CD4-positive, alpha-beta memory T cell (primary cell): ENCODE measurements at places on chromosomes 1 and 21. TPM values are rescaled to one million over a fixed set of nuclear protein-coding genes. Genes with fewer than 3 reads are reported as not detected.
A peak's percentile ranks its signal among the peaks of the same experiment; 100 is the strongest.

DNA sequence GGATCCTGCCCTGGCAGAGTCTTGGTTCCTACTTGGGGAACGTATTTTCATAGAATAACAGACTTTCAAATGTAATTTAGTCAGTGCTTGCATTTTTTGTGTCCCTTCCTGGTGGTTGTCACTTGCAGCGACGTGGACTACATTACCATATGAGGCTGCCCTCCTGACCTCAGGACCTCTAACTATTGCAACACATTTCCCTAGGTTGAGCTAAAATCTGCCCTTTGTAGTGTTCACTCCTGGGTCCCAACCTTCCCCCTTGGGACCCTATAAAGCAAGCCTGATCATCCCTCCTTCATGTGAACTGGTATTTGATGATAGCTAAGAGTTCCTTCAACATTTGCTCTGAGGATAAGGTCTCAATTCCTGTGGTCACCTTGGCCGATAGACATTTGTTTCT is 95.6 kb upstream of the CACNA1E start:
- H3K4me3 ChIP-seq = no peak overlapping the region
- H3K27me3 ChIP-seq = no peaks in the 10 kb centered on the region
- no peak for DNase-seq

GRCh38 chr1:27331922-27332321 is 9.9 kb upstream of the SYTL1 start:
- H3K36me3 ChIP-seq = peaks cover 63% of the 10 kb centered on the region
- no peak for DNase-seq
- H3K27ac ChIP-seq = no peak overlapping the region
- no peak overlapping the region for H3K4me3 ChIP-seq
- H3K4me1 ChIP-seq = peaks cover 38% of the 10 kb centered on the region

XCL1 gene
- 1.1 TPM for polyA plus RNA-seq

GRCh38 chr21:42556960-42557359 is 43.3 kb downstream of the SLC37A1 start:
- H3K27me3 ChIP-seq = no peaks in the 10 kb centered on the region
- no peaks in the 10 kb centered on the region for H3K4me1 ChIP-seq
- no peak overlapping the region for H3K4me3 ChIP-seq
- no peak for DNase-seq
- peaks cover 12% of the 10 kb centered on the region for H3K36me3 ChIP-seq

DNA sequence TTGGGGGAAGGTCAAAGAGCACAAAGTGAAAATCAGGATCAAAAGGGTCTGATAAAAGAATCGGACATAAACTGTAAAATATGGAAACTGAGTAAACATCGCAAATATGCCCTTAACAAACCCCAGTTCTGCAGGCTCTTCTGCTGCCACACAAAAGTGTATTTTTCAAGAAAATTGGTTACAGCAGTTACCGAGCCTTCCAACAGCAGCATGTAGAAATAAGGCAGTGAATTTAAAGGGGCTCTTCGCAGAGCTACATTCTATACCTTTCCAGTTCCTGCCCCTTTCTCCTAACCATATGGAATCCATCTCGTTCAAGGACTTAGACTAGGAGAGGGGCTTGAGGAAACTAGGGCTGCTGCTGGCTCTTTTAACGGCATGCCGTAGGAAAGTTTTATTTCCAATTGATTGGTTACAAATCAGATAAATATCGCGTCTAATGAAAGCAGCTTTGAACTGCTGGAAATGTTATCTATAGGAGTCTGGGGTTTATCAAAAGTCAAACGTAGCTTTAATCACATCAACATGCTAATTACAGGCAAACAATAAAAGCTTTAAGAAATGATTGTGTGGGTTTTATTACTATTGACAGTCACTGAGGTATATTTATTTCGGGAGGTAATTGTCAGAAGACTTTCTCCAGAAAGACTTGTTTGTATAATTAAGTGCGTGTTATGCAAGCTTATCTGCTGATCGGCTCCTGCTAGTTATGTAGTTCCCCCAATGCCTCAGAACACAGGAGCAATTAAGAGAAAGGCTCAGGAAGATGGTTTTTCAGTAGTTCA is 59.1 kb downstream of the GORAB start:
- no peaks in the 10 kb centered on the region for H3K36me3 ChIP-seq
- H3K4me1 ChIP-seq = no peaks in the 10 kb centered on the region
- H3K27ac ChIP-seq = no peak overlapping the region
- no peak for DNase-seq
- H3K4me3 ChIP-seq = no peak overlapping the region

IFI44 gene
- polyA plus RNA-seq = 20.2 TPM

AIRE gene
- polyA plus RNA-seq = 0.32 TPM

KCNE2 gene
- polyA plus RNA-seq = 0.29 TPM

- peak overlapping the region; percentile 96 for H3K4me3 ChIP-seq
- peaks cover 31% of the 10 kb centered on the region for H3K36me3 ChIP-seq
Observed at GRCh38 chr1:37475380-37476086, 1.2 kb downstream of the ZC3H12A start.

- no peaks in the 10 kb centered on the region for H3K36me3 ChIP-seq
- H3K27ac ChIP-seq = no peak overlapping the region
- H3K4me1 ChIP-seq = no peaks in the 10 kb centered on the region
- no peaks in the 10 kb centered on the region for H3K27me3 ChIP-seq
- no peak for DNase-seq
Observed at GRCh38 chr1:205928317-205928716, 14.9 kb downstream of the SLC26A9 start.

MATN1 gene
- polyA plus RNA-seq = 0.53 TPM

- peak; percentile 97 for DNase-seq
- H3K4me1 ChIP-seq = peaks cover 36% of the 10 kb centered on the region
- H3K4me3 ChIP-seq = peak overlapping the region; percentile 85
- peak overlapping the region; percentile 100 for H3K27ac ChIP-seq
Observed at GRCh38 chr1:30718636-30719405, 4.6 kb downstream of the MATN1 start.

- no peak overlapping the region for H3K27ac ChIP-seq
- H3K36me3 ChIP-seq = peaks cover 34% of the 10 kb centered on the region
- H3K4me3 ChIP-seq = no peak overlapping the region
- no peak for DNase-seq
Observed at GRCh38 chr21:44047996-44048560, 36.0 kb downstream of the TRAPPC10 start.

- no peak overlapping the region for H3K4me3 ChIP-seq
- H3K27ac ChIP-seq = no peak overlapping the region
- H3K4me1 ChIP-seq = no peaks in the 10 kb centered on the region
- no peak for DNase-seq
Observed at GRCh38 chr1:94215955-94216354, 21.4 kb downstream of the ARHGAP29 start.

GRCh38 chr1:63775418-63776127 is 1.8 kb downstream of the ROR1 start:
- peaks cover 3% of the 10 kb centered on the region for H3K27me3 ChIP-seq
- DNase-seq = no peak
- no peak overlapping the region for H3K4me3 ChIP-seq
- H3K36me3 ChIP-seq = no peaks in the 10 kb centered on the region

GRCh38 chr1:202046748-202047708 is 36.6 kb downstream of the ELF3 start:
- no peak overlapping the region for H3K4me3 ChIP-seq
- H3K4me1 ChIP-seq = no peaks in the 10 kb centered on the region
- no peaks in the 10 kb centered on the region for H3K36me3 ChIP-seq
- no peak for DNase-seq
- H3K27ac ChIP-seq = no peak overlapping the region

DNA sequence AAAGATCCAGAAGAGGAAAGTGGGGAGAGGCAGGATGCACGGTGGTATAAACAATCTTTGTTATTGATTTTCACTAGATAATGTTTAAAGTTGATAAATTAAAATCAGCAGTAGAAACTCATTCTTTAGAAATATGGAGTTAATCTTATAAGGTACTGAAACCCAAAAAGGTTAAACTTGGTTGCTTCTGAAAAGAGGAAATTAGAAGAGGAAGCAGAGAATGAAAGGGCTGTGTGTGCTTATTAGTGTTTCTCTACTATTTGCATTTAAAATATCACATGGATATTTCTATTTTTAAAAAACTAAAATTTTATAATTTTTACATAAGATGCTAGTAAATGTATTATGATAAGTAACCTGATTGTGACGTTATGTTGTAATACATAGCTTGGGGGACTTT is 24.4 kb downstream of the C1orf141 start:
- H3K27ac ChIP-seq = no peak overlapping the region
- H3K36me3 ChIP-seq = no peaks in the 10 kb centered on the region
- no peak overlapping the region for H3K4me3 ChIP-seq
- DNase-seq = no peak
- no peaks in the 10 kb centered on the region for H3K27me3 ChIP-seq
- no peaks in the 10 kb centered on the region for H3K4me1 ChIP-seq

GRCh38 chr1:22350171-22350923 is 101.3 kb upstream of the ZBTB40 start:
- no peaks in the 10 kb centered on the region for H3K27me3 ChIP-seq
- H3K36me3 ChIP-seq = no peaks in the 10 kb centered on the region
- no peak overlapping the region for H3K27ac ChIP-seq
- no peaks in the 10 kb centered on the region for H3K4me1 ChIP-seq
- no peak for DNase-seq
- H3K4me3 ChIP-seq = no peak overlapping the region
